ENCODE measurements at places on chromosomes 1 and 21. TPM values are rescaled to one million over a fixed set of nuclear protein-coding genes. Genes with fewer than 3 reads are reported as not detected.

Gene ZMYND12
- 1.2 TPM for polyA plus RNA-seq

Gene RGS1
- polyA plus RNA-seq, result 1.7 TPM

Gene PRR9
- not detected for polyA plus RNA-seq

Gene KLF18
- not detected for polyA plus RNA-seq
